ENCODE measurements at places on chromosomes 2 and 18. TPM values are rescaled to one million over a fixed set of nuclear protein-coding genes. Genes with fewer than 3 reads are reported as not detected.

UGT1A3 gene
- total RNA-seq: not detected

C2orf66 gene
- total RNA-seq: not detected

CD28 gene
- not detected for total RNA-seq

COLEC11 gene
- 0.50 TPM for total RNA-seq

TYMS gene
- 80.9 TPM for total RNA-seq

PCARE gene
- total RNA-seq: not detected

PLCL1 gene
- 0.17 TPM for total RNA-seq

ABCG5 gene
- total RNA-seq: not detected

ONECUT2 gene
- total RNA-seq: under 0.01 TPM

SRD5A2 gene
- not detected for total RNA-seq

KHK gene
- 3.2 TPM for total RNA-seq

MLPH gene
- 27.2 TPM for total RNA-seq

INHA gene
- total RNA-seq: not detected

SLC14A1 gene
- 4.5 TPM for total RNA-seq

GALNT3 gene
- total RNA-seq: 0.84 TPM

ACSL3 gene
- total RNA-seq: 189 TPM

OTOS gene
- not detected for total RNA-seq

TCF4 gene
- 28.4 TPM for total RNA-seq

PARD6G gene
- total RNA-seq: 3.0 TPM

RND3 gene
- total RNA-seq: 42.9 TPM

ASXL3 gene
- 0.45 TPM for total RNA-seq

GALNT14 gene
- total RNA-seq: 1.0 TPM

LIMS1 gene
- 52.0 TPM for total RNA-seq

SCN9A gene
- 13.6 TPM for total RNA-seq

GBX2 gene
- not detected for total RNA-seq

POTEI gene
- not detected for total RNA-seq

TBR1 gene
- not detected for total RNA-seq

EIF4E2 gene
- total RNA-seq: 85.9 TPM

ADAM23 gene
- 5.5 TPM for total RNA-seq

MMADHC gene
- total RNA-seq: 94.0 TPM

DLGAP1 gene
- total RNA-seq: 0.34 TPM

IL36A gene
- not detected for total RNA-seq

CCDC142 gene
- 10.6 TPM for total RNA-seq

ERBB4 gene
- total RNA-seq: not detected

DHX57 gene
- total RNA-seq: 12.3 TPM

LCLAT1 gene
- total RNA-seq: 16.8 TPM

TLX2 gene
- total RNA-seq: 0.34 TPM

All from bronchus fibroblast of lung (primary cell).